ENCODE measurements at places on chromosomes 16 and 17.

DNA sequence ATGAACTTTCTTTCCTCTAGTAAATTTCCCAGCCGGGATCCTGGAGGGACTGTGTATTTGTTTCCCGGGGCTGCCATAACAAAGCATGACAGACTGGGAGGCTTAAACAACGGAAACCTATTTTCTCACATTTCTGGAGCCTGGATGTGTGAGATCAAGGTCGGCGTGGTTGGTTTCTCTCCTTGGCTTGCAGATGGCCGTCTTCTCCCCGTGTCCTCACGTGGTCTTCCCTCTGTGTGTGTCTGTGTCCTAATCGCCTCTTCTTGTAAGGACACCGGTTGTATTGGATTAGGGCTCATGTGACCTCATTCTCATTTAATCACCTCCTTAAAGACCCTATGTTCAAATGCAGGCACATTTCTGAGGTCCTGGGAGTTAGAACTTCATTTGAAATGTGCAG lies 22.0 kb upstream of the USP10 start:
- DNase-seq, result no peak

DNA sequence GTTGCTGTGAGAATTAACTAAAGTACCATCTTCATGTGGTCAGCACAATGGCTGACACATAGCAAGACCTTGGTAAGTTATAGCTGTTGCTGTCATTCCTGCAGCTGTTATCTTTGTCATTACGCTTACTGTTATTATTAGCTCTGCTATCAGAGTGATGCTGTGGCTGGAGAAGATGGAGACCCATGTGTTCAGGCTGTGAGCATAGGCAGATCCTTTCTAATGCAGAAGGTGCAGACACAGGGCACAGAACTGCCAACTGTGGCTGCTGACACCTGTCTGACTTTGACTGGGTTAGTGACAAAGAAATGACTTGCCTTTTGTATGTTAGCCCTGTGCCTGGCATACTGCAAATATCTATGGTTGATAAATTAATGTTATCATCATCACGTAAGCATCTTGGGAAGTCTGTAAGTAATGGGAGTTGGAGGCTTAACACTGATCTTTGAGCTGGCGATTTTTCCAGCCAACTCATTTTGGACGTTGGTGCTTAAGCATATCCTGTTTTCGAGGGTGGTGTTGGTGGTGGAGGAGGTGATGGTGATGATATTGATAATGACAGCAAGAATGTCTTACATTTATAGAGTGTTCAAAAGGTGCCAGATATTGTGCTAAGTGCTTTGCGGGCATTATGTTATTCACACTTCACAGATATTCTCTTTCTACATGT lies 695.3 kb downstream of the WWOX start:
- no peak for DNase-seq

- DNase-seq, result no peak
Measured at GRCh38 chr17:63171428-63172393, 205.7 kb downstream of the TANC2 start.

DNA sequence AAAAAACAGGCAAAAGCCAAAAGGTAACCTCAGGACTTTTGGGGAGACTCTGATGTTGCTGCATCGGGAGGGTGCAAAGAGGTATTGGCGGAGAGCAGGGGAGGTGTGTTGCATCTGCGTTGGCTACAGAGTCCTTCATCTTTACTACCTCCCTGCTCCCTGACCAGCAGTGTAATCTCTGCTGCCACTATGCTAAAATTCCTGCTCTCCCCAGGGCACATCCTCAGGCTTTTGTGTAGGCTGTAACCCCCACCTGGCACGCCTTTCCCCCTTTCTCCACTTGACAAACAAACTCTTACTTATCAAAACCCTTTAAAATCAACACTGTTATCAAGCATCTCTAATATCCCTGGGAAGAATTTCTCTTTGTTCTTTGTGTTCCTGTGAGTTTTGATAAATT lies 435.3 kb downstream of the HAPSTR1 start:
- DNase-seq, result no peak

GRCh38 chr16:10465821-10466220 lies 80.0 kb downstream of the ATF7IP2 start:
- no peak for DNase-seq

DNA sequence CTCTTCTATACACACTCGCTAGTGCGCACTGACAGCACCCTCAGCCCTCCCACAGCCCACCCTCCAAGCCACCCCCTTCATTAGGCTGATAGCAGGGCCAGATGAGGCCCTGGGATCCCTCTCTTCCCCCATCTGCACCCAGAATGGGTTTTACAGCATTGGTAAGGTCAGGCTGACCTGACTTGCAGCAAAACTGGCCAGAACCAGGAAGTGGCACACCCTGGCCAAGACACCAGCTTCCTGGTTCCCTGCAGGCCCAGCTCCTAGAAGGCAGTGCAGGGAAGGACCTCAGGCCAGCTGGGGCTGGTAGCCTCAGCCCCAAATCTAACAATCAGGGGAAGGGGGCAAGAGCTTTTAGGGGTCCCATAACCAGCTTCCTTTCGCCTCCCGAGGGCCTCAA lies 50.0 kb upstream of the MRPS23 start:
- DNase-seq, result no peak

- no peak for DNase-seq
Measured at GRCh38 chr17:75831032-75831571, 13.1 kb downstream of the UNC13D start.

All from stimulated activated CD8-positive, alpha-beta memory T cell treated with anti-CD3 and anti-CD28 coated beads, Interleukin-4, amount 100 ng/mL, for 4 hours (primary cell).